Activated T-helper 2 cell treated with anti-CD3 and anti-CD28 coated beads, Interferon-gamma antibody, Interleukin-2, Interleukin-4, amounts not matched to agents 10 μg/mL and 5 μg/mL and 100 μg/mL, durations not matched to agents 14 hours and 24 hours and 36 hours (primary cell): ENCODE measurements at places on chromosomes 11 and 22. TPM values are rescaled to one million over a fixed set of nuclear protein-coding genes. Genes with fewer than 3 reads are reported as not detected.

GRCh38 chr22:49946612-49947295 lies 13.8 kb upstream of the PIM3 start:
- DNase-seq: no peak

GRCh38 chr11:92251980-92252379 lies 27.4 kb downstream of the FAT3 start:
- no peak for DNase-seq

GRCh38 chr11:119755356-119756071 lies 26.5 kb upstream of the NECTIN1 start:
- DNase-seq: no peak

DNA sequence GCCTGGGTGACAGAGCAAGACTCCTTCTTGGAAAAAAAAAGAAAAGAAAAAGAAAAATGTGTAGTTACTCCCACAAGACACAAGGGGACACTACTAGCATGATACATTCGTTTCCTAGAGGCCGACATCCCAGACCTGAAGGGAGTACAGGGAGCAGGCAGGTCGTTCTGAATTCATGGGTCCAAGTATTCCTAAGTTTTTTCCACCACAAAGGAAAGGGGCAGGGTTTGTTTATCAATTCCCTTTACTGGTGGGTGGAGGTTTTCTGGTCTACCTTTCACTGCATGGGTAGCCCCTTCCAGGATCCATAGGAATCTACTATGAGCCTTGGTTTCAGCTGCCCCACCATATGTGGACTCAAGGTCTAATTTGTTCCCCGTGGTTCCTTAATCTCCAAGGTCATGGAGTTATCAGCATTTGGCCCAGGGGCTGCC lies 11.8 kb downstream of the TIGD3 start:
- no peak for DNase-seq

- DNase-seq: no peak
Measured at GRCh38 chr22:25409240-25409639, 155.2 kb upstream of the GRK3 start.

TRPM5 gene
- total RNA-seq: not detected in 2 replicates

GRCh38 chr11:129814244-129815014 lies 1.2 kb upstream of the TMEM45B start:
- DNase-seq: peak; percentile 52

PRR33 gene
- total RNA-seq: 0.05 TPM in 1 of 2 replicates, not detected in the other

- DNase-seq: no peak
Measured at GRCh38 chr11:27388869-27389268, 25.9 kb upstream of the CCDC34 start.

GRCh38 chr11:129090056-129090455 lies 102.1 kb downstream of the ARHGAP32 start:
- no peak for DNase-seq

DNA sequence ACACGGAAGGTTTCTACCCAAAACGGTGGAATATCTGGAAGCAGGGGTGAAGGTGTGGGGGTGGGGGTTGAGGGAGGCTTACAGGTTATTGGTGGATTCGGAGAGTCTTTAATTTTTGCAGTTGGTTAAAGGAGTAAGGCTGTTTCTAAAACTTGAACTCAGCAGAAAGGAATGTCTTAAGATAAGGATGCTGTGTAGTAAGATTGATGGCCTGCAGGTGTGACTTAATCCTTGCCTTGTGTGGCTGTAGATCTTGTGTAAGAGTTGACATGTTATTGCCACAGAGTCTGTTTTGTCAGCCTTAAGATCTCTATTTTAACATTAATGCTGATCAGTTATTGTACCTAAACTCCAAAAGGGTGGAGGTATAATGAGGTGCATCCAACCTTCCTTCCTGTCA lies 16.4 kb upstream of the OR6M1 start:
- DNase-seq: no peak

DNA sequence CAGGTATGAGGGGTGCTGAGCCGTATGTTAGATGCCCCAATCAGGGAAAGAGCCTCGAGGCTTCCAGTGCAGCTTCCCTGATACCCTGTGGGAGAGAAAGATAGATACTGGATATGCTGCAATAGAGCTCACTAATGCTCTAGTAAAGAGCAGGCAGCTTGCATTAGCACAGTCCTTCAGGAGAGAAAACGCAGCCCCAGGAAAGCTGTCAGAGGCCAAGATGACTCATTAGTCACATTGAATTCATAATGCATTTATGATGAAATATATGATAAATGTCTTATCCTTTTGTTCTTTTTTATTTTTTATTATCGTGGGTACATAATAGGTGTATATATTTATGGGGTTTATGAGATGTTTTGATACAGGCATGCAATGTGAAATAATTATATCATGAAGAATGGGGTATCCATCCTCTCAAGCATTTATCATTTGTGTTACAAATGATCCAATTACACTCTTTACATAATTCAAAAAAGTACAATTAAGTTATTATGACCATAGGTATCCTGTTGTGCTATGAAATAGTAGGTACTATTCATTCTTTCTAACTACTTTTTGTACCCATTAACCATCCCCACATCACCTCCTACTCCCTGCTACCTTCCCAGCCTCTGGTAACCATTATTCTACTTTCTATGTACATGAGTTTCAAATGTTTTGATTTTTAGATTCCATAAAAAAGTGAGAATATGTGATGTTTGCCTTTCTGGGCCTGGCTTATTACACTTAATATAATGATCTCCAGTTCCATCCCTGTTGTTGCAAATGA lies 94.5 kb upstream of the TOP3B start:
- no peak for DNase-seq

GRCh38 chr11:128279866-128280265 lies 307.5 kb downstream of the ETS1 start:
- DNase-seq: no peak

DNA sequence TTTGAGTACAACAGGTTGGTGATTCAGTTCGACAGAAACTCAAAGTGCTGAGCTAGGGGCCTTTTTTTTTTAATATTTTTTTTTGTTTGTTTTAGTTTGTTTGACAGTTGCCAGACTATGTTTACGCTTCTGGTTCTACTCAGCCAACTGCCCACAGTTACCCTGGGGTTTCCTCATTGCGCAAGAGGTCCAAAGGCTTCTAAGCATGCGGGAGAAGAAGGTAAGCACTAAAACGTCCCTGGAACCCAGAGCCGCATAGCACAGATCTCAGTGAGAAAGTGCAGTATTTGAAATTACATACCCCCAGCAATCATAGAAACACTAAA lies 649 bp downstream of the PRRG4 start:
- no peak for DNase-seq
